Smooth muscle cell of the umbilical artery (primary cell): ENCODE measurements at places on chromosomes 12 and 14. TPM values are rescaled to one million over a fixed set of nuclear protein-coding genes. Genes with fewer than 3 reads are reported as not detected.

The ANO2 gene
- total RNA-seq = under 0.01 and 0.23 TPM in 2 replicates

The LTBP2 gene
- total RNA-seq = 334 and 905 TPM in 2 replicates

The ACSM4 gene
- total RNA-seq = not detected in 2 replicates

The LHX5 gene
- total RNA-seq = not detected in 2 replicates

The A2ML1 gene
- total RNA-seq = not detected in 2 replicates

The TSPAN8 gene
- total RNA-seq = 0.30 TPM in 1 of 2 replicates, not detected in the other

The RHOJ gene
- 3.5 and 4.2 TPM in 2 replicates for total RNA-seq

The NRL gene
- total RNA-seq = 0.30 and 0.69 TPM in 2 replicates
